ENCODE measurements at places on chromosomes 13 and 19.
A peak's percentile ranks its signal among the peaks of the same experiment; 100 is the strongest.

DNA sequence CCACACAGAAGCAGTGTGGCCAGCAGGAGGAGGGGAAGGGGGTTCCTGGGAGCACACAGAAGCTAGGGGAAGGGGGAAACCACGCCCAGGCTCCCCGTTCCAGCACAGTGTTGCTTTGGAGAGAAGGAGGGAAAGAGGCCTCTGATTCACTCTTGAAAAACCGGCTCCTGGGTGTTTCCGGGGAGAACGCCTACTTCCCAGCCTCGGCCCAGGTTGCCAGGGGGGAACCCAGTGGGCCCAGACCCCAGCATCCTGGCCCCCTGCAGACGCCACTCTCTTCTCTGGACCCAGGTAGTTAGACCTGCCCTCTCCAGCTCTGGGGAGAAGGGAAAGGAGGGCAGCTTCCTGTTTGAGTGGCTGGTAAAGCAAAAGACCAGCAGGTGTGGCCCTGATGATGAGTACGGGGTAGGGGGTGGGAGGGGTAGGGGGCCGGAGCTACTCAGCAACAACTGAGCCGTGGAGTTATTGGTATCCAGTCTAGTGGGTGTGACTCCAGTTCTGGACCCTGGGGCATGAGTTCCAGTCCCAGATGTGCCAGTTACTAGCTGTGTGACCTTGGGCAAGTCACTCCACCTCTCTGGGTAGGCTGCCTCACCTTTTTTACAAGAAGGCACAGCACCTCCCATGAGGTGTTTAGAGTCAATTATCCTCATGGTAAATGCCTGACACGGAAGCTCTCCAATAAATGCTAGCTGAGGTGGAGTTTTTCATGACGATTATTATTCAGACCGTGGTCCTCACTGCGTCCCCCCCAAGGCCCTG, 836 bp downstream of the GIPC1 start:
- no peak for ATAC-seq

DNA sequence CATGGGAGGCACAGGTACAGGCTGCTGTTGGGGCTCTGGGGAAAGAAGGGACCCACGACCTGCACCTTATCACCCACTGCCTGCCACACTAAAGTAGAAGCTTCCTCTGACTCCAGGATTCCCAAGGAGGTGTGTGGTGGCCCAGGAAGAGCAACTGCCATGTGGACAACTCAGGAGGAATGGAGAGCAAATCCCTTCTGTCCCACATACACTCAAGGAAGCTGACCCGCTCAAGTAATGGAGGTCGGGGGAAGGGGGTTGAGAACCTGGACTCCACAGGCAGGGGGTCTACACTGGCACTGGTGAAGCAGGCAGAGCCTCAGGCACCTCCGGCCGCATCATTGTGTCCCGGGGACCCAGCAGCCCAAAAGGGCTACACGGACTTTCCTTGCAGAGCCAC, 29.4 kb upstream of the SLC15A1 start:
- no peak for ATAC-seq

- peak; percentile 51 for ATAC-seq
Measured at GRCh38 chr13:43676320-43676719, 110.5 kb downstream of the ENOX1 start.

- ATAC-seq: peak; percentile 37
Measured at GRCh38 chr19:2478756-2479555, 3.0 kb downstream of the GADD45B start.

DNA sequence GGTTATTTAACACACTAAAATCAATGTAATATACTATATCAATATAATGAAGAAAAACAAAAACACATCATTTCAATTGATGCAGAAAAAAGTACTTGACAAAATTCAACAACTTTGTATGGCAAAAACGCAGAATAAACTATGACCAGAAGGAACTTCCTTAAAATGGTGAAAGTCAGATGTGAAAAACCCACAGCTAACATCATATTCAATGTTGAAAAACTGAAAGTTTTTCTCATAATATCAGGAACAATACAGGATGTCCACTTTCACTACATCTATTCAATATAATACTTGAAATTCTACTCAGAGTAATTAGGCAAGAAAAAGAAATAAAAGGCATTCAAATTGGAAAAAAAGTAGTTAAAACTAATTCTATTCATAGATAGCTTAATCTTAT, 50.3 kb downstream of the SPRY2 start:
- ATAC-seq: no peak

DNA sequence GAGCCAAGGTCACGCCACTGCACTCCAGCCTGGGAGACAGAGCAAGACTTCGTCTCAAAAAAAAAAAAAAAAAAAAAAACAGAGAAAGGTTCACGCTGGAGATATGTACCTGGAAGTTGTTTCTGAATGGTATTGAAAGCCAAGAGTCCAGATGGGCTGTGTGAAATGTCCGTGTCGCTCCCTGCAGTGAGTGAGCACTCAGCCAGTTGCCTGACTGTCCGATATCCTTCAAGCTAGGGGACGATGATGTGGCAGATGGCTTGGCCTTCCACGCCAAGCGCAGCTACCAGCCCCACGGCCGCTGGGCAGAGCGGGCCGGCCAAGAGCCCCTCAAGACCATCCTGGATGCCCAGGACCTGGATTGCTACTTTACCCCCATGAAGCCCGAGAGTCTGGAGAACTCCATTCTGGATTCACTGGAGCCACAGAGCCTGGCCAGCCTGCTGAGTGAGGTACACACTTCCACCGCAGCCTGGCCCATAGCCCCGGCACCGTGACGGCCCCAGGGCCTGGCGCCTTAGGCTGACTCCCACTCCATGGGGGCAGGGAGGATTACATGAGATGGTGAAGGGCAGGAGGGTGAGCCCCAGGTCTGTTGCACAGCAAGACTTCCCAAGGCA, 11.7 kb upstream of the OVOL3 start:
- no peak for ATAC-seq

- ATAC-seq: no peak
Measured at GRCh38 chr13:24228852-24229458, 68.4 kb downstream of the SPATA13 start.

DNA sequence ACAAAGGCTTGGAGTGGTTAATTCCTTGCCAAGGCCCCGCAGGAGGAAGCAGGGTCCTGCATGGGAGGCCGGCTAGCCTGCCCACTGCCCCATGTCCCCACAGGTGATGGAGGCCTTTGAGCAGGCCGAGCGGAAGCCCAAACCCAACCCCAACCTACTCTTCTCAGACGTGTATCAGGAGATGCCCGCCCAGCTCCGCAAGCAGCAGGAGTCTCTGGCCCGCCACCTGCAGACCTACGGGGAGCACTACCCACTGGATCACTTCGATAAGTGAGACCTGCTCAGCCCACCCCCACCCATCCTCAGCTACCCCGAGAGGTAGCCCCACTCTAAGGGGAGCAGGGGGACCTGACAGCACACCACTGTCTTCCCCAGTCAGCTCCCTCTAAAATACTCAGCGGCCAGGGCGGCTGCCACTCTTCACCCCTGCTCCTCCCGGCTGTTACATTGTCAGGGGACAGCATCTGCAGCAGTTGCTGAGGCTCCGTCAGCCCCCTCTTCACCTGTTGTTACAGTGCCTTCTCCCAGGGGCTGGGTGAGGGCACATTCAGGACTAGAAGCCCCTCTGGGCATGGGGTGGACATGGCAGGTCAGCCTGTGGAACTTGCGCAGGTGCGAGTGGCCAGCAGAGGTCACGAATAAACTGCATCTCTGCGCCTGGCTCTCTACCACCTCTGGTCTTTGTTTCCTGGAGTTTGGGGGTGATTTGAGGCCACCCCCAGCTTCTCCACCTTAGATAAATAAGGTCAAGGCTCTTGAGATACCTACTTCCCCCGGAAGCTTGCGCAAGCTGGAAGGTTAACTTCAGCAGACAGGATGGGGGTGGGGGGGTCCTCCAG, 2.6 kb downstream of the B3GNT8 start:
- ATAC-seq: no peak

DNA sequence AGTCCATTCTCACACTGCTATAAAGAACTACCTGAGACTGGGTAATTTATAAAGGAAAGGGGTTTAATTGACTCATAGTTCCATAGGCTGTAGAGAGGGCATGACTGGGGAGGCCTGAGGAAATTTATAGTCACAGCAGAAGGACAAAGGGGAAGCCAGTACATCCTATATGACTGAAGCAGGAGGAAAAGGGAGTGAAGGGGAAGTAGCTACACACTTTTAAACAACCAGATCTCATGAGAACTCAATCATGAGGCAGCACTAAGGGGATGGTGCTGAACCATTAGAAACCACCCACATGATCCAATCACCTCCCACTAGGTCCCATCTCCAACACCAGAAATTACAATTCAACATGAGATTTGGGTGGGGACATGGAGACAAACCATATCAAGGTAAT, 209.1 kb downstream of the DIAPH3 start:
- no peak for ATAC-seq

GRCh38 chr13:50122455-50122854, 107.2 kb downstream of the KCNRG start:
- no peak for ATAC-seq

GRCh38 chr13:78137404-78138142, 218.9 kb upstream of the EDNRB start:
- peak; percentile 75 for ATAC-seq

DNA sequence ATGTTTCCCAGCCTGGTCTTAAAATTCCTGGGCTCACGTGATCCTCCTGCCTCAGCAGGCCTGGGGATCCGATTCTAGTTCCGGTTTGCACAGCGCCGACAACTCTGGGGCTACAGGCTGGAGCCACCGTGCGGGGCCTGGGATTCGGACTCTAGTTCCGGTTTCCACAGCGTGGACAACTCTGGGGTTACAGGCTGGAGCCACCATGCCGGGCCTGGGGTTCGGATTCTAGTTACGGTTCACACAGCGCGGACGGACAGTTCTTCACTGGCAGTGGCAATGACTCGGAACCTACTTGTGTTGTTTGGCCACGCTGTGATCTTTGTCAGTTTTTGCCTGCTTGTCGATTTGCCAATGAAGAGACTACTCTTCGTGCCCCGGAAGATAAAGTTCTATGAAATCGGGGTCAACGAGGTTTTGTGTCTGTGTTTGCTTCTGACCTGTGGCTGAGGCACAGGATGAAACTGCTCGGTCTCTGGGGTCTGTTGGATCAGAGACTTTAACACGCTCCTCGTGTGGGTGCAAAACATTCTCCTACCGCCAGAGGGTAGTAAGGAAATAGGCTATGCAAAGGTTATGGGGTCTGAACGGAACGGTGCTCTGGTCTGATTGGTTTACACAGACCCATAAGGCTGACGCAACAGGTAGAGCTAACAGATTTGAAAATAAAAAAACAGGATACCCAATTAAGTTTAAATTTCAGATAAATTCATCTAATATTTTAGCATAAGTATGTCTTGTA, 12.1 kb upstream of the ZSCAN1 start:
- peak; percentile 73 for ATAC-seq

DNA sequence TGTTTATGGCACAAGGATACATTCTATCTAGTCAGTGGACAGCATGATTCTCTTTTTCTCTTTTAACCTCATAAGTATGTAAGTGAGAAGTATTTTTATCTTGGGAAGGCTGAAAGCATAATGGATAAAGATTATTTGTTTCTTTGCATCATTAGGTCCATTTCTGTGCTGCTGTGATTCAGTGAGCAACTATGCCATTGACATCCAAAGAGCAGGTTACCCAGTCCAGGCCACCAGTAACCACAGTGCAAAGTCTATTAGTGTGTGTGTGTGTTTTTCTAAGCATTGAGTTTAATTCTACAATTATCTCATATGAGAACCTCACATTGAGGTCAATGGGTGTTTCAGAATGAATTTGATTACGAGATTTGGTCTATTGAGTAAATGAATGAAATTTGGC, 158.8 kb upstream of the DACH1 start:
- ATAC-seq: no peak

DNA sequence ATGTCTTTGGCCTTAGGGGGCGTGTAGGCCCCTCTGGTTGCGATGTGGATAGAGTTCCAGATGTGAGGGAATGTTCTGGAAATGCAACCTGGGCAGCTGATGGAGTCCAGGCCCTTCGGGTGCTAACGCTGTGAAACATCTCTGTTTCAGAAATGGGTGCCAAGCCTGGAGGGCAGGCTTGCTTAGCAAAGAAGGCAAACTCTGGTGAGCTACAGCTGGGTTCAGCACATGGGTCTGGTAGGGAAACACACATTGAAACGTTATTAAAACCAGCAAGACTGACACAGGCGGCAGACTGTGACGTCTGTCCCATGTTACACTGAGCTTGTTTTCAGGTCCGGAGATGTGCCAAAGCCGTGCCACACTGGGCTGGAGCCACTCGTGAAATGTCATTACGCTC, 8.6 kb upstream of the CDC16 start:
- ATAC-seq: peak; percentile 53

DNA sequence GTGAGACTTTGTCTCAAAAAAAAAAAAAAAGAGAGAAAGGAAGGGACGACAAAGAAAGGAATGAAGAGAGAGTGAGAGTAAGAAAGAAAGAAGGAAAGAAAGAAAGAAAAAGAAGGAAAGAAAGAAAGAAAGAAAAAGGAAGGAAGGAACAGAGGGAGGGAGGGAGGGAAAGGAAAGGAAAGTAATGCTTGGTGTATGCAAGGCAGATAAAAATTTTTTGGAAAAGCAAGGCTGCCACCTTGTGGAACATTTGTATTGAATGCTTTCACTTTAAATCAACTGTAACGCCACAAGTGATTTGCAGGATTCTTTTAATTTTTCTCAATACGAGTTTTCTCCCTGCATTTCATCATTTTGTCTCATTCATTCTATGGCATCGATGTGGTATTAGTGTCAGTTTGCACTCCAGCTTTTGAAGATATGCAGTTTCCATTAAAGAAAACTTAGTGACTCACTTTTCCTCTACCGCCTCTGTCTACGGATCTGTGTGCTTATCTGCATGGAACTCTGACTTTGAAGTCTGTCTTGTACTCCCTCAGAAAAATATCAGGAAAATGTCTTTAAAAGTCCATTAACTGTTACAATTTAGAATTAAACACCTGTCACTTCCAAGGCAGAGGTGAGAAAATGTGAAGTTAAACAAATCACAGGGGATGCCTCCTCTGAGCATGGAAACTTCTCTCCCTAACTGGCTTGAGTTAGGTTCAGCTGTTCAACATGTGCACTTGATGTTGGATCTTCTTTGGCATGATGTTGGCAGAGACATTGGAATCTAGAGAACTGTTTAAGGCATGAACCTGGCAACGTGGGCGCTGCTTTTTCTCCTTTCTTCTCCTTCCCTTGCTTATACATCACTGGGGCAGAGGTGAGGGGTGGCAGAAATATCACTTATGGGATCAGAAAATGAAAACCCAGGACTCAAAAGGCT, 20.0 kb upstream of the ZDHHC20 start:
- no peak for ATAC-seq

GRCh38 chr19:42317535-42317934, 4.4 kb downstream of the TMEM145 start:
- no peak for ATAC-seq
